ENCODE measurements at places on chromosomes 13 and 19.
A peak's percentile ranks its signal among the peaks of the same experiment; 100 is the strongest.

DNA sequence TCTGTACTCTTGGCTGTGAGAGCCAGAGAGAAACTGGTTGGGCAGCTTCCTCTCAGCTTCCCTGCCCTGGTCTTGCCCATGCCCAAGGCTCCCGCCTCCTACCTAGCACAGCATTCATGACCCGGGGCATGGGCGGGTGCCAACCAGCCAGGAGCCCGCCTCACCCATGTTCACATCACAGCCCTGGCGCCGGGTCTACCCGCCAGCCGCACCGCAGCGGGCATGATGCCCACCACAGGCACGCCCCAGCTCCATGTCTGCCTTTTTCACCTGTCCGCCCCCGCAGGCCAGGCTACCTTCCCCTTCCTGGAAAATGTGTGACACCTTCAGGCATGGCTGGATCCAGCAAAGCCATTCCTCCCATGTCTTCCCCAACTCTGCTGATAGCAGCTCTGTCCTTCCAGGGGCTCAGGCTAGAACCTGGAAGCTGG, 42.1 kb downstream of the PTPRS start:
- DNase-seq = no peak

DNA sequence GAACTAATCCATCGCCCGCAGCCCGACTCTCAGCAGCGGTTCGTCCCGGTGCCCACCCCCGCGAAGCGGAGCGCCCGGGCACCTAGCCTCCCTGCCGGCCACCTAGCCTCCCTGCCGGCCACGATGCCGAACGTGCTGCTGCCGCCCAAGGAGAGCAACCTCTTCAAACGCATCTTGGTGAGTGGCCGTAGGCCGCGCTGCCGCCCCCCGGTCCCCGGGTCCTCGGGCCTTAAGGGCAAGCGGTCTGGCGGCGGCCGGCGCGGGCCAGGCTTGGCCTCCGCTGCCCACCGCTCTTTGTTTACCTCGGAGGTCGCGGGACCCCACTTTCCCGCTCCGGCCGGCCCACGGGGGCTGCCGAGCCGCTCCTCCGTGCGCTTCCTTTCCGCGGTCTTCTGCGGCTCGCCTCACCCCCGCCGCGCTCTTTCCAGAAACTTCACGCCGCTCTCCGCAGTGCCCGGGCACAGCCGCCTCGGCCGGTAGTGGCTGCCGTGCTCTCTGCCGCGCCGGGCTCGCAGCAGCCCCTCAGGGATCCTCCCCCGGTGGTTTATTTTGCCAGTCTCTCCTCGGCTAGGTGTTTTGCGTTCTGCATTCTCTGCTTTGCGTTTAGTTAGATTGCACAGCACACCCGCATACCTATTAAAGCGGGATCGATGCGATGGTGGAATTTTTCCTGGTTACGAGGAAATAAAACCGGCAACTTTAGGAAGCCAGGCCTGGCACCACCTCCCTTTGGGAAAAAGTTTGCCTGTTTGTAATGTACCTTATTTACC, 524 bp downstream of the NAA16 start:
- peak; percentile 38 for DNase-seq

DNA sequence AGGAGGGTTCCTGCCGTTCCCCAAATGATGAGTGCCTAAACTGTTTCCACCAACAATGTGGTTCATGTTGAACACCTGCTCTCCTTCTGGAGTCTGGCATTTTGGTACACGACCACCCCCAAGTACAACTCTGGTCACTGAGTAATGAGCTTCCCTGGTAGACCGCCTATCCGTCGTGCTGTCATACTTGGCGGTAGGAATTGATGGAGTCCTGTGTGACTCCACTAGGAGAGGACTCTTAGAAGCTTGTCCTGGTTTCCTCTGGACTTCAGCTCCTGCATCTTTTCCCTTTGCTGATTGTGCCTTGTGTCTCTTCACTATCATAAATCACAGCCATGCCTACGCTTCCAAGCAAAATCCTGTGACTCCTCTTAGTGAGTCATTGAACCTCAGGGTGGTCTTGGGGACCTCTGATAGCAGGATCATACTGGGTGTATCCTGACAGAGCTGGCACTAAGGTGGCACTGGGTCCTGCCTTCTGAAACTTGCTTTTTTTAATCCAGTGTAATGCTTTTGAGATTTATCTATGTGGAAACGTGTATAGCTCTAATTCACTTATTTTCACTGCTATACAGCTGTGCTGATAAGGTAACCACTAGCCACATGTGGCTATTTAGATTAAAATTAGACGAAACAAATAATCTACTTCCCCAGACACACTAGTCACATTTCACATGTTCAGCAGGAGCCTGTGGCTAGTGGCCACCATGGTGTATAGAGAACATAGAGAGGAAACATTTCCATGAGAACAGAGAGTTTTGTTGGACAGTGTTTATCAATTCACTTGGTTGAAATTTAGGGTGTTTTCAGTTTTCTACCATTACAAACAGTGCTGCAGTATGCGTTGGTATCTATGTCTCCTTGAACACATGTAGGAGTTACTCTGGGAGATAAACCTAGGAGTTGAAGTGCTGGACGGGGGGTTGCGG, 6.1 kb upstream of the ASF1B start:
- DNase-seq = no peak

- DNase-seq = no peak
These were observed 214.5 kb downstream of the FGF14 start for GRCh38 chr13:102187313-102187712.

- no peak for DNase-seq
These were observed 2.1 kb downstream of the CILP2 start for GRCh38 chr19:19540064-19540714.

GRCh38 chr19:40101813-40102212, 11.1 kb upstream of the ZNF780A start:
- no peak for DNase-seq

DNA sequence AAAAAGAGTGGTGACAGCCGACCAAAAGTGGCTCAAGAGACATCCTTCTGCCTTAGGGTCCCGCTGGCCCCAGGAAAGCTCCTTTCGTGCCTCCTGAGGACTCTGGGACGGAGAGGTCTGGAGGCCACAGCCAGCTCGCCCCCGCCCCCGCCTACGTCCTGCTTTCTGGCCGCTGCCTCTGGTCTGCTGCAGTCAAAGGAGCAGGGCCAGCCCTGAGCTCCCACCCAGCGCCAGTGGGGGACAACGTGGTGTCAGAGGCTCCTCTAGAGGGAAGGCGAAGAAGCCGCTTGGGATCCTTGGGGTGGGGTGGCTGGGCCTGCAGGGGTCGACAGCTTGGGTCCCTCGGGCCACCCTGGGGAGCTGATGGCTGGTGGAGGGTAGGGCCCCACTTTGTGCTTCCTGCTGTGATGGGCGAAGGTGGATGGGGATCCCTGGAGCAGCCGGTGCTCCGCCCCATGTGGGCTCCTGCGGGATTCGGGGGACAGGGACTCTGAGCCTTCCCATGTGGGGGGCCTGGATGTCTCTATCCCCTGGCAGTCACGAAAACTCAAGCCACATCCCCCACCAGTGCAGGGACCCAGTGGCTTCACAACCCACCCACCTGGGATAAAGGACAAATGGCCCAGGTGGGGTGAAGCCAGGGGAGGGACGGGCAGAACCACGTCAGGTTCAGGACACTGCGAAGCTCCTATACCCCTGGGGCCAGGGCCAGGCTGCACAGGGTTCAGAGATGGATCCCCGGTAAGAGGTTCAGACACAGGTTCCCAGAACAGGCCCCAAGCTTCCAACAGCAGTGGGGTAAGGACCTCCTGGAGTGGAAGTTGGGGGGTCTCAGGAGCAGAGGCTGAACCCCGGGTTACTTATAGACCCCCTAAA, 9.0 kb upstream of the DIRAS1 start:
- no peak for DNase-seq

DNA sequence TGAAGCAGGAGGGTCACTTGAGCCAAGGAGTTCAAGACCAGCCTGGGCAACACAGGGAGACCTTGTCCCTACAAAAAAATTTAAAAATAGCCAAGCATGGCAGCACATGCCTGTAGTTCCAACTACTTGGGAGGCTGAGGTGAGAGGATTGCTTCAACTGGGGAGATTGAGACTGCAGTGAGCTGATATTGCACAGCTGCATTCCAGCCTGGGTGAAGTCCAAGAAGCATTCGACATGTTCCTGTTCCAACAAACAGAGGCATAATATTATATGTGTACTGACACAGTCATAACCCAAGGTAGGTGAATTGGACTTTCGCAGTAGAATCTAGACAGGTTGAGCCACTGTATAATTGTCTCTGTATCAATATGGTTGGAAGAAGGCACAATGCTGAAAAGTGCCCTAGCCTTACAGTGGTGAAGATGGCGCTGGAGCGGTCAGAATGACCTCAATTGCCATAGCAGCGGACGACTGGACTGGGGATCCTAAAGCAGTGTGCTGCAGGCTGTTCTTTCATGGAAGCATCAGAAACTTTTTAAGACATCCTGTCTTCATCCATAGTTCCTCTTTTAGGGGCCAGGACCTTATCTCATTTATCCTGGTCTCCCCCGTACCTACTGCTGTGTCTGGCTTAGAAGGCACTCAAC, 112.0 kb upstream of the CLDN10 start:
- DNase-seq = no peak

- peak; percentile 73 for DNase-seq
These were observed 2.7 kb downstream of the TPM4 start for GRCh38 chr19:16078759-16079707.

- peak; percentile 46 for DNase-seq
These were observed 106.2 kb downstream of the SLITRK5 start for GRCh38 chr13:87777387-87777786.

DNA sequence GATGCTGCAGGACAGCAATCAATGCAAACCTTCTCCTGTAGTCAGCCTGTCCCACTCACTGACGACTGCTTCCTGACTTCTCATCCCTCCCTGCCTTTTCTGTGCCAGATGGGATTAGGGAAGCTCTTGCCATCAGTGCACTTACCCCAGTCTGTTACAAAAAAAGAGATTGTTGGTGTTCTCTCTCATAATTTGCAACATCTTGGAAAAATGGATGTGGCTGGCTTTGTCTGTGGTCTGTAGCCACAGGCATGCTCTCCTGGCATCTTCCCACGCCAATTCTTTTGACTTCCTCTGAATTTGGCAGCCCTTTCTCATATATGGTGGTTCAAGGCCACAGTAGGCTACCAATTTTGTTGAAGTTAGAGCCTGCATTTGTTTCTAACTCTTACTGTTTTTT, 11.6 kb upstream of the HTR2A start:
- no peak for DNase-seq

DNA sequence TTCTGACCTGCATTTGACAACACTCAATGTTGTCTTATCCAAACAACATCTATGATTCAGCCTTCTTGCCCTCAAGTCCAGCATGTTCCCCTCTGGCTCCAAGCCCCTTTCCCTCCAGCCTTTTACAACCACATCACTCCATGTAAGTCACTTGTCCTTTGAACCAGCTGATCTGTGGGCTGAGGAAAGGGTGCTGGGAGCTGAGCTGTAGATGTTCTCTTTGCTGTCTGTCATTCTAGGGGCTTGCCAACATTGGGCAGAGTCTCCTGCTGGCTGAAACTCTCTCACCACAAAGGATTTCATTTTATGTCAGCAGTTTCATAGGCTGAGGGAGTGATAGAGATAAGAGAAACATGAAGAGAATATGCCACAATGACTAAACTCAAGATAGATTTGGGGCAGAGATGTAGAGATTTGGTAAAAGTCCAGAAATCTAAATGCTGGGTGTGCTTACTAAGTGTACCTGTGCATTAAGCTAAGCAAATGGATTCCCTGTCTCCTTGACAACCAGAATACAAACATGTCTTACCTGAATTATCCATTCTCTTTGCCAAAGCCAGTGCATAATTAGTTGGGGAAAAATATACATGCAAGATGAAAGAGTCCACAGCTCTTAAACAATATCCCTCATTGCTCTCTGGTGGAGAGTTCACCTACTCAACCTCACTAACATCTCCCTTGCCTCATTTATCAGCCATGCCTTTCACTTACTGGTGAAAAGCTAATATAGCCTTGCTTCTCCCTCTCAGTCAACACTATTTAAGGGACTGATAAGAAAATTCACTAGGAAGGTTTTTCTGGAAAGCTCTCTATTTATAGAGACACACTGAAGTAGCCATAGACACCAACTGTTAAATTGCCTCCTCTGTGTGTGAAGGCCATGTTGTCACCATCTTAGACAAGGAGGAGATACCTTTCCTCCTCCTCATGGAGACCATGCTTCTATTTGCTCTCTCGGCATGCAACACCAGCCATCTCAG, 175.5 kb upstream of the SERP2 start:
- DNase-seq = no peak

DNA sequence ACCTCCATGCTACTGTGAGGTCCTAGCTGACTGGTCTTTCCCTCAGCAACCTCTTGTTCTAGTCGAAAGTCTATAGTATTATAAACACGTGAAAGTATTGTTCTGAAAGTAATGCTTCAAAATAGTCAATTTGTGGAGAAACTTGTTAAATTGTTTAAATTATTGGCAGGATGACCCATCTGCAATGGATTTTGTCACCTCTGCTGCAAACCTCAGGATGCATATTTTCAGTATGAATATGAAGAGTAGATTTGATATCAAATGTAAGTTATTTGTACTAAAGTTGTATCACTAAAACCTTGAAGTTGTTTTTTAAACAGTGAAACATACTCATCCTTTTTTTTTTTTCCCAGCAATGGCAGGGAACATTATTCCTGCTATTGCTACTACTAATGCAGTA, 25.9 kb downstream of the UBA2 start:
- no peak for DNase-seq

Measured in G401 (cell line).